ENCODE measurements at places on chromosomes 7 and 10. TPM values are rescaled to one million over a fixed set of nuclear protein-coding genes. Genes with fewer than 3 reads are reported as not detected.

DNA sequence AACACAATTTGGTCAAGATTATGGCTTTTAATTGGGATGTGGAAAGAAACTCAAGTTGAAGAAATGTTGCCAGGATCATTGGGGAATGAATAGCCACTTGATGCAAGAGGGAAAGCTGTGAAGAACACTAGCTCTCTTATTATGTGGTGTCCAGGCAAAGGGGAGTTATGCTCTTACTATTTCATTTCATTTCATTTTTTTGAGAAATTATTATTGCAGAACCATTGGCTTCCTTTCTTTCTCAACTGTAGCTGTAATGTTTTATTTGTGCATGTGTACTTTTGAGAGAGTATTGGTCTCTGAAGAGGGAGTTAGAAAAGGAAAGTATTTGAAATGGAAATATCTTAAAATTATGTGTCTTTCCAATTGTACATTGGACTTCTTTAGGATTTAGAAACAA, 312.6 kb upstream of the BMPER start:
- H3K4me1 ChIP-seq, result no peaks in the 10 kb centered on the region
- DNase-seq, result no peak
- H3K27me3 ChIP-seq, result no peaks in the 10 kb centered on the region
- no peak overlapping the region for H3K27ac ChIP-seq
- no peaks in the 10 kb centered on the region for H3K36me3 ChIP-seq

DNA sequence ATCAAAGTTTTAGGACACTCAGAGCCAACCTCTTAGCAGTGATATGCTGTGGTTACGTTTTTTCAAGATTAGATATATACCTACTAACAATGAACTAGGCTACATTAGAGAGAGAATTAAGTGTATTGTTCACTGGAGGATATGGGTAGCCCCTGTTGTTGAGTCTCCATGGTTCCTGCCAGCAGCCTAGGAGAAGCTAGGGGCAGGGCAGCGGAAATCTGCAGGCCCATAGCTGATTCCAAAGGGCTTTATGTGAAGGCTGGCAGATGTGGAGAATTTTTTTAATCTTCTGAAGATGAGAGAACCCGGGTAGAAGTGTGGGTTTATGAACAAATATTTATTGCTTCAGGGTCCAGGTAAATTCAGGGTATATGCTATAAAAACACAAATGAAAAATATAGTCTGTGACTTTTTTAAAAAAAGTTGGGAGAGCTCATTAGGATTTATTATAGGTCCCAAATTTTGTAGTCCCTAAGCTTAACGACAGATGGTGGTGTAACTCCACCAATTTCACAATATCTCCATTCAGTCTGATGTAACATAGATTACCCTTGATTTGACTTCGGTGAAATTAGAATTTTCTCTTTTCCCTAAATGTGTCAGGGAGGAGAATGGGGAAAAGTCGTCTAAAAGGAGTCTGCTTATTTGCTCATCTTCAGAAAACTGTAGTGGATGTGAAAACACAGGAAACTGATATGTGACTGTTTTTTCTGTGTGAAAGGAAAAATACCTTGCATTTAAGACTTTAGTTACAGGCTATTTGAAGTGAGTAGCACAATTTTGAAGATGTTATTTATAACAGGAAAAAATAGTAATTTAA, 163.0 kb upstream of the PPP1R3A start:
- H3K4me1 ChIP-seq, result peaks cover 35% of the 10 kb centered on the region
- no peaks in the 10 kb centered on the region for H3K36me3 ChIP-seq
- H3K27me3 ChIP-seq, result peaks cover 19% of the 10 kb centered on the region
- no peak for DNase-seq
- H3K27ac ChIP-seq, result no peak overlapping the region

- no peak for DNase-seq
- H3K27me3 ChIP-seq, result peaks cover 49% of the 10 kb centered on the region
- no peaks in the 10 kb centered on the region for H3K4me1 ChIP-seq
- no peak overlapping the region for H3K4me3 ChIP-seq
- no peak overlapping the region for H3K27ac ChIP-seq
- no peaks in the 10 kb centered on the region for H3K36me3 ChIP-seq
These were observed 32.2 kb upstream of the PCBD1 start for GRCh38 chr10:70920519-70920918.

Gene NHLRC2
- total RNA-seq, result 23.6 TPM

Gene ZMIZ1
- total RNA-seq, result 16.8 TPM

Measured in T-cell (primary cell).